ENCODE measurements at places on chromosomes 6 and 20.
A peak's percentile ranks its signal among the peaks of the same experiment; 100 is the strongest.

DNA sequence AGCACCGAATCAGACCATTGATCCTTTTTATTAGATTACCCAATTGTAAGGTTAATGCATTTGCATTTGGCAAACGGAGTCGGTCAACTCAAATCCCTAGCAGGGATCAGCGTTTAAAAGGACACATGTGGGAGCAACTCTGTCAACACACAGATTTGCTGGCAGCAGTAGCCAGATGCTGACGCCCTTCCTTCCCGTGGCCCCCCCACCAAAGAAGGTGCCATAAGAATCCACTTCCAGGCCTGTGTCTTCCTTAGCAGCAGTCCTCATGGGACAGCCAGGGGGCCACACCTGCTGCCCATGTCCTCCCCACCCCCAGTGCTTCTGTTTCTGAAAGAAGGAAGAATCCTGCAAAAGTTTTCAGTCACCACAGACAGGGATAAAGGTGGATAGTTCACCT is 24.5 kb upstream of the MAFB start:
- no peak for DNase-seq

DNA sequence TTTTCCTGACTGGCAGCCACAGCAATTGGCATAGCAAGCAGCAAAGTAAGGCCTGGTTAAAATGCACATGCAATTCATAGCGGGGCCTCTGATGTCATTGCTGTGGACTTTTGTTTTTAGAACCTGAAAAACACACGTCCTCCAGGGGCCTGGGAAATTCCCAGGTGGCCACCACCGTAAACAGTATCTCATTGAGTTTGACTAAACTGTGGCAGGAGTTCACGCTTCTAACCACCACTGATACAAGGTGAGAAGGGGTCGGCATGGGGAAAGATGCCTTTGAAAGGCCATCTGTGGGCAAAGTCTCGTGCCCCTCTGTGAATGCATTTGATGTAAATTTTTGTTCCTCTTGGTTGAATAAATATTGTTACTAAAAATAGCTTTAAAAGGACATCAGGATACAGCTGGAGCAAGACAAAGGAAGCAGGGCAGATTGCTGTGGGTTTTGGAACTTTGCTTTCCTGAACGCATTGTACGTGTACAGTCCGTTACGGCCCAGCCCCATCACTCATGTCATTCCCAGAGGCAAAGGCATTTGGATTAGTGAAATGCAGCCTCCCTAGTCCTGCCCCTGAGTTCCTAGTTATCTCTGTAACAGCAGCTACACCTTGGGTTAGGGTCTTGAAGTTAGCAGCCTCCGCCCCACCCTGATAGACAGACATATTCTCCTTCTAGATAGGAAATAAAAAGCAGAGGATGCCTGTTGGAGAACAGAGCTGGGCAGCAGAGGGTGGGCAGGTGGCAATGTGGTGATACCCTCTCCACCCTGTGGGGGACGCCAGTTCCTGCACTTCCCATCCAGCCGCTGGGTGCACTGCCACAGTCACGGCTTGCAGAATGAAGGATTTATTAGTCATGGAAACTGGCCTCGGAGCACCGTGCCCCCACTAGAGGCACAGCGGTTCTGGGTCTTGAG is 80.3 kb downstream of the ZDHHC14 start:
- peak; percentile 39 for DNase-seq

- DNase-seq, result peak; percentile 30
Observed at GRCh38 chr6:33622456-33623431, 1.6 kb downstream of the ITPR3 start.

DNA sequence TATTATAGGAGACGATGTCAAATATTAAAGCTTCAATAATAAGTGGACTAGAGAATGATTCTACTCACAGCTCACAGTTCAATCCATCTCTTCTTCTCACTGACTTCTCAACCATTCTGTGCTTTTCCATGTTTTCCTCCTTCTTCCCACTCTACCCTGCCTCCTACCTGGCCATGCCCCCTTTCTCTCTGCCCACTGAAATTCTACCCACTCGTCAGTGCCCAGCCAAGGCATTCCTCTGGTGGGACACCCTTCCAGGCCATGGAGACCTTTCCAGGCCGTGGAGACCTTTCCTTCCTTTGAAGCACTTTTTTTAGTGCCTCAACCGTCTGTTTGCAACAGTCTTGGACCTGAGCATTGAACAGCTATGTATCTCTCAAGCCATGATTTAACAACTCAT is 18.5 kb downstream of the BACH2 start:
- no peak for DNase-seq

DNA sequence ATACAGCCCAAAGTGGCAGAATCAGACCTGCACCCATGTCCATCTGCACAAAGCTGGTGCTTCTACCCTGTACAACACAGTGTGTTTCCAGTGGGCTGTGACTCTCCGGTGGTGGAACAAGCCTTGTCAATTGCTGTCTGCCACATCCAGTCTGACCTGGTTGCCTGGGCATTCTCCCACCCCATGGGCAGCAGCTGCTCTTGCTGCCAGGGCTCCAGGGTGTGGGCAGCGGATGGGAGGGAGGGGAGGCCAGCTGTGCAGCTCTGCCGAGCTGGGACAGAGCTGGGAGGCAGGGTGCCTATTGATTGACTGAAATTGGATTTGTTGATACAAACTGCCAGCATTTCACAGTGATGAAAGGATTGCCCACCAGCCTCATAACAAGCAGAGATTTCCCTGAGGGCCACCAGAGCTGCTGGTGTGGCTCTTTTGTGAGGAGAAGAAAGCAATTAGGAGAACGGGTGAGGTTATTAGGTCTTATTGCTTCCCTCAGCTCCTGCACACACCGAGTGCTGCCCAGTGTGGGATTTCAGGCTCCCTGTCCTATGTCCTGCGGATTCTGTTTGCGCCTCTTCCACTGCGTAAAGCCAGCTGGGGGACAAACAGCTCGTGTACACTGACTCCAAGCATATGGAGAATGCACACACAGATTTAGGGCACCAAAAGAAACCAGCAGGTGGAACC is 150.8 kb downstream of the NRN1 start:
- DNase-seq, result no peak

- no peak for DNase-seq
Observed at GRCh38 chr6:105968603-105969333, 117.4 kb upstream of the PRDM1 start.

GRCh38 chr20:35286077-35286898 is 1.7 kb upstream of the EIF6 start:
- no peak for DNase-seq

- DNase-seq, result peak; percentile 93
Observed at GRCh38 chr20:18287915-18288748, at the start of gene ZNF133. Gene ZNF133 (plus strand): TSS chr20:18288527. CDS start chr20:18305687, 17,160 bp downstream.

DNA sequence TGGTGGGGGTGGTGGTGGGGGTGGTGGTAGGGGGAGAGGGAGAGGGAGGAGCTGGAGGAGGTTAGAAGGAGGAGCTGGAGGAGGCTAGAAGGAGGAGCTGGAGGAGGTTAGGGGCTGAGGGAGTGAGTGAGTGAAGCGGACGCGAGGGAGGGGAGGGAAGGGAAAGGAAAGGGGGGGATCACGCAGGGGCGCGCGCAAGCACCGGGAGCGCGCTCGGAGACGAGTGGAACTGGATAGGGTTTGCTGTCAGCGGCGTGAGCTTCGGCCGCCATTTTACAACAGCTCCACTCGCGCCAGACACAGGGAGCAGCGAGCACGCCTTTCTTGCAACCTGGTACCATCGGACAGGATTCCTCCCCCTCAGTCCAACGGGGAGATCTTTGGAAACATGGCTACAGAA is 90.5 kb upstream of the FERMT1 start:
- no peak for DNase-seq

- no peak for DNase-seq
Observed at GRCh38 chr6:144481527-144481926, 196.4 kb downstream of the UTRN start.

DNA sequence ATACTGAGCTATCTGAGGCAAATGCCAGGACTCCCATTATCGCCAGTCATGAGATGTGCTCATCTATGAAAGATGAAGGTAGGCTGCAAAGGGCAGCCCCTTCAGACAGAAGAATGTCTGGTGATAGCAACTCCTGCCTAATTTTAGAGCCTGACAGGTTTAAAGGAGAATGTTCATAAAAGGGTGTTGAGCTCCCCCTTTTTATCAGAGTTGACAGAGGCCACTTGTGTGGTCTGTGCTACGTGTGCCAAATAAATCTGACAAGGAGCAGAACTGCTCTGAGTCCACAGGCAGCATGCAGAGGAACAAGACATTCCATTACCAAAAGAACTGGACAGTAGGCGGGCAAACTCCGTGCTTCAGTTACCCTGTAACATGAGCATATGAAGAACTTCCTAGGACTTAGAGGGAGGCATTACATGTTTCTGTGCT is 101.8 kb downstream of the PREP start:
- no peak for DNase-seq

DNA sequence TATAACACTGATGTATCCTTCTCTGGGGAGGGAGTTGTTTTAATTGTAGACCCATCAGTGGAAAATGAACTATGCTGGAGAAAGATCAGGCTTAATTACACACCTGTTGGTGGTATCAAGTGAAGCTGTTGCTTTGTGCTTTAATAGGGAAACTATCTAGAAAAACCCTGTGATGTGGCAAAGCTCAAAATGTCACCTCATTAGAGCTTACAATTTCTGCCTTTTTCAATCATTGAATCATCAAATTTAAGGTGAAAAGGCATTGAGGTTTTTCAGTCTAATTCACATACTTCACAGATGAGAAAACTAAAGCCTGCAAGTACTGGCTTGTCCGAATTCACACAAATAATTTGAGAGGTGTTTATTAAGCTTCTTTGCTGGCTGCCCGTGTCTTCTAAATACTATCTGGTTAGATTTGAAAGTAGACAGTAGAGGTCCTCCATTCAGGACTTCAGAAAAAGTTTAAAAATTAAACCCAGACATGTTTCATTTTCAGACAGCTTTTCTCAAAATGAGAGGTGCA is 143.3 kb upstream of the MAP3K7 start:
- DNase-seq, result no peak

GRCh38 chr20:59740621-59741020 is 136.3 kb downstream of the PHACTR3 start:
- DNase-seq, result no peak

DNA sequence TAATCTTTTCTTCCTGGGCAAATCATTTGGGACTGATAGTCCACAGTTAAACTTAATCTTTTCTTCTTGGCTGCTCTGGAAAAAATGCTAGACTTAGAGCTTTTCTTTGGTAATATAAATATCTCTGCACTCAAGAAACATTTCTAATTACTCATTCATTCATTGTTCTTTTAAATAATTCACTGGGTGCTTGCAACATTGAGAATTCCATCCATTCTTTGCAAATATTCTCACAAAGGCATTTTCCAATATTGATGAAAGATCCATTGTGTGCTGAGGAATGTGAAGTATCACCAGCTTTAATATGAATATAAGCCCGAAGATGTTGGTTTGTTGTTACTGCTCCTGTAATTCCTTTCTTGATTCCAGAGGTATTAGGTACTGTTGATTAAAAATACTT is 38.4 kb downstream of the AKAP7 start:
- DNase-seq, result peak; percentile 80

DNA sequence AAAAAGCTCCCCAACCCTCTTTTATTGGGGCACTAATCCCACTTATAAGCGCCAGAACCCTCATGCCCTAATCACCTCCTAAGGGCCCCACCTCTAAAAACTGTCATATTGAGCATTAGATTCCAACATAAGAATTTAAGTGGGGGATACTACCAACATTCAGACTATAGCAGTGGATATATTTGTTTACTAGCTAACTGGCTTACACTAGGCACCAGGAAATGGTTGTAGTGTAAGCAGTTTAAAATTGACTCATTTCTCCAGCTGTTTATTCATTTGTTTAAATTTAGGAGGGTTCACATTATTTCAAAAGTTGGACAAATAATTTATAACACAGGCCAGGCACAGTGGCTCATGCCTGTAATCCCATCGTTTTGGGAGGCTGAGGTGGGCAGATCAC is 22.9 kb downstream of the MTO1 start:
- no peak for DNase-seq

DNA sequence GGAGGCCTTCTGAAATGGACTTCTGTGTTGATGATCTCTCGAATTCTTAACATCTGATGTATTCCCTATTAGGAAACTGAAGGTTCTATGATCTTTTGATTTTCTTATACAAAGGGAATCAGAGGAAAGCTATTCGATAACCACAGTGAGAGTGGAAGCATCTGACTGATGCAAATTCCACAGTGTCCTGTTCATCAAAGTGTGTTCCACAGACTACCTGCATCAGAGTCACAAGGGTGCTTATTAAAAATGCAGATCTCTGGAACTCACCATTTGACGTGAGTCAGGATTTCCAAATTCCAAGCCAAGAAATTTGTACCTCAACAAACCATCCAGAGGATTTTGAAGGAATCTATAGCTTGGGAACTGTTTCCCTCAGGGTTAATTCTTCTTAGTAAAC is 4.4 kb upstream of the MEP1A start:
- DNase-seq, result no peak

DNA sequence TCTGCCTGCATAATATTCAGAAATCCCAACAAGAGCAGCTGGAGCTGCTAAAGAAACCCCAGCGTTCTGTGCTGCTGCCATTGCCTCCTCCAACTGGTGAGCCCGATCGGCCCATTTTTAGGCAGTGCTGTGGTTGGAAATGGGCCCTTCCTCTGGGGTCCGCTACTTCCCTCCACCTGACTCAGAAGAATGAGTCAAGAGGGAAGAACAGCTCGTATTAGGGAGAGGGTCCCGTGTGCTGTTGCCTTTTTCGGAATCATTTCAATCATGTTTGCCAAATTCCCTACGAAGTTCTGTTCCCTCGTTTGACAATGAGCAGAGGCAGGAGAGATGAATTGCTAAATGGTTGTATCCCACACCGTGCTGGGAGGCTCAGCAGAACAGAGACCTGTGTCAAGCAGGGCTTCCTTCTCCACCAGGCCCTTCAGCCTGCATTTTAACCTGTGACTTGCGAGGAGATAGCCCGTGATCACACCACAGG is 38.4 kb downstream of the THBS2 start:
- peak; percentile 45 for DNase-seq

- no peak for DNase-seq
Observed at GRCh38 chr6:42125663-42126062, 16.8 kb downstream of the C6orf132 start.
